Kidney capillary endothelial cell (primary cell): ENCODE measurements at places on chromosomes 11 and 22.

DNA sequence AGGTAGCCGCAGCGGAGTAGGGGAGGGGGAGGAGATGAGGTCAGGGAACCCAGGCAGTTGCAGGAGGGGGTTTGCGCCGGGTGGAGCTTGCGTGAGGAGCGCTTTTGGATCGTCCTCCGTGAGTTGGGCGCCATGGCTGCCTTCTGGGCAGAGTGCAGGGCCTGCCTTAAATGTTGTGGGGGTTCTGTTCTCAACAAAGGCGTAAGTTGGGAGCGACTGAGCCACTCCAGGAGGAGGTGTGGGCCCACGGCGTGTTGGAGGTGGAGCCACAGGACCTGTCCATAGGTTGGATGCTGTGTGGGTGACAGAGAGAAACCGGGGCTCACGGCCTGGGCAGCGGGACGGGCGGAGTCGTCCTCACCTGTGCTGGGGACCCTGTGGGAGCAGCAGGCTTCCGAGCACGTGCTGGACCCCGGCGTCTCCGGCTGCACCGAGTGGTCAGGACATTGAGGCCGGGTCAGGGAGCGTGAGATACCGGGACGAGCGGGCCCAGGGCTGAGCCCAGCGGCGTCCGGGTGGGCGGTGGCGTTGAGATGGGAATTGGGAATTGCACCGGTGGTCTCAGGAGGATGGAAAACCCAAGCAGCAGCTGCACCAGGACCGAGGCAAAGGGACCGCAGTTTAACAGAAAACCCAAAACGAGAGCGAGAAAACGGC, 977 bp upstream of the PGGHG start:
- DNase-seq = no peak

GRCh38 chr11:35598254-35599125, 19.8 kb upstream of the FJX1 start:
- no peak for DNase-seq

GRCh38 chr11:58730507-58731089, 1.1 kb downstream of the GLYAT start:
- no peak for DNase-seq

DNA sequence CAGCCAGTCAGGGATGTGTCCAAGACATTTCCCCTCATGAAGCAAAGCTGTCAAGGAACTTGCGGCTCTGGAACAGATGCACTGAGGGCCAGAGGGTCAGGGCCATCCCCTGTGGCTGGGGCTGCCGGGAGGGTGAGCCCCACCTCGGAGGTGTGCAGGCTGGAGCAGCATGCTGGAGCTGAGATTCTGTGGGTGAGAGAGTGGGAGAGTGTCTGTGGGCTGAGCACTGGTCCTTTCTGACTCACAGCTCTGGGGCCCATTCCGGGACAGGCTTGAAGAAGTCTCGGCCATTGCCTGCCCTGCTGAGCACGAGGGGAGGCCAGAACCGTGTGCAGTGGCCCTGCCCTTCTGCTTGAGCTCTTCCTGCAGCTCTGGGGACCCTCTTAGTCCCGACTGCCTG, 2.1 kb downstream of the OMP start:
- DNase-seq = no peak

DNA sequence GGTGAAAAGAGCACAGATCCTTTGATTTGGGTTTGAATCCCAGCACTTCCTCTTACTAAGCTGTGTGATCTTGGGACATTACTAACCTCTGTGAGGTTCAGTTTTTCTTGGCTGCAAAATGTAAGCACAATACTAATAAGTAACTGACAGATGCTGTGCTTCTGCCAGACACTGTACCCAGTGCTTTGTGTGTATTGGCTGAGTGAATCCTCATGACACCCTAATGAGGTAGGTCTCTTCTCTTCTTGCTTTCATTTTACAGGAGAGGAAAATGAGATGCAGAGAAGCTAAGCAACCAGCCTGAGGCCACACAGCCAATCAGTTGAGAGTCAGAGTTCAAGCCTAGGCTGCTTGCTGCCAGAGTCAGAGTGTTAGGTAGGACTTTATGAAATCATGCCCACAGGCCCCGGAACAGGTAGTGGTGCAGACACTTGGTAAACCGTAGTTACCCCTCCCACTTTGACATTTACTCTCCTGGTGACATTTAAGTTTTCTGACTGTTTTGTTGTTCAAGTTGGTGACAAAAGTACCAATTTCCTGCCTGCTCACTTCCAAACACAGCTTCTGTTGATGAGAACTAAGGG, 21.2 kb downstream of the PTPRJ start:
- DNase-seq = no peak

GRCh38 chr11:76088511-76088910, 117.8 kb downstream of the WNT11 start:
- no peak for DNase-seq
